Natural killer cell (primary cell): ENCODE measurements at places on chromosomes 7 and 10. TPM values are rescaled to one million over a fixed set of nuclear protein-coding genes. Genes with fewer than 3 reads are reported as not detected.

DNA sequence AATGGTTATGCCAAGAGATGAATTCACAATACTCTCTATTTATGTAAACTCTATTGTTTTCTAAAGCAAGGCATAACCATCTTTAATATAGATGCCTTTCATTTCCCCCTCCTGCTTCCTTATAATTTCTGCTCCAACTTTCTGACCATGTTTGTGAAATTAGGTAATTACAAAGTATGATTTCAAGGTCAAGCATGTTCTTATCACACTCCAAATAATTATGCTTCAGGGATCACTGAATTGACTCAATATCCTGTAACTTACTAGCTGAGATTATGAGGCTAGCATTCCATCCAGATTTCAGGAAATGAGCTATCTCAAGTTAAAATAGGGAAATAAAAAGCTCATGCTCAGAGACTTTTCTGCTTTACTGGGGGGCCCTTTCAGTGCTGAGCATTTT lies 655.9 kb upstream of the IGFBP3 start:
- no peak overlapping the region for H3K27ac ChIP-seq
- DNase-seq: no peak
- H3K4me3 ChIP-seq: no peak overlapping the region
- no peaks in the 10 kb centered on the region for H3K4me1 ChIP-seq
- no peaks in the 10 kb centered on the region for H3K36me3 ChIP-seq

DNA sequence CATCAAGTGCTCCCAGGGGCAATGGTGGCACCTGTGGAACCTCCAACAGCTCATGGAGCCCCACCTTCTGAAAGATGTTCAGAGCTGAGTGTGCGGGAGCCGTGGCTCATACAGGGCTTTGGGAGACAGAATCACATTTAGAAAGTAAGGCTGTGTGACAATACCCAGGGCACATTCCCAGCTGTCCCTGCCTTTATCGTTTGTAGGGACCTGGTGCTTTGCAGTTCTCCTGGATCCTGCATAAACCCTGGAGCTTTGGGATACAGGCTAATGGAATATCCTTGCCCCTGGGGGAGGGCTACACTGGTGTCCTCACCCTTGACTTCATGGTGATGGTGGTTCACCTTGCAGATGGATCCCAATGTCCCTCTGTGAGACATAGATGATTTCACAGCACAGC lies 134.8 kb upstream of the LAMB4 start:
- no peak overlapping the region for H3K4me3 ChIP-seq
- no peak overlapping the region for H3K27ac ChIP-seq
- H3K27me3 ChIP-seq: no peaks in the 10 kb centered on the region
- DNase-seq: no peak

DNA sequence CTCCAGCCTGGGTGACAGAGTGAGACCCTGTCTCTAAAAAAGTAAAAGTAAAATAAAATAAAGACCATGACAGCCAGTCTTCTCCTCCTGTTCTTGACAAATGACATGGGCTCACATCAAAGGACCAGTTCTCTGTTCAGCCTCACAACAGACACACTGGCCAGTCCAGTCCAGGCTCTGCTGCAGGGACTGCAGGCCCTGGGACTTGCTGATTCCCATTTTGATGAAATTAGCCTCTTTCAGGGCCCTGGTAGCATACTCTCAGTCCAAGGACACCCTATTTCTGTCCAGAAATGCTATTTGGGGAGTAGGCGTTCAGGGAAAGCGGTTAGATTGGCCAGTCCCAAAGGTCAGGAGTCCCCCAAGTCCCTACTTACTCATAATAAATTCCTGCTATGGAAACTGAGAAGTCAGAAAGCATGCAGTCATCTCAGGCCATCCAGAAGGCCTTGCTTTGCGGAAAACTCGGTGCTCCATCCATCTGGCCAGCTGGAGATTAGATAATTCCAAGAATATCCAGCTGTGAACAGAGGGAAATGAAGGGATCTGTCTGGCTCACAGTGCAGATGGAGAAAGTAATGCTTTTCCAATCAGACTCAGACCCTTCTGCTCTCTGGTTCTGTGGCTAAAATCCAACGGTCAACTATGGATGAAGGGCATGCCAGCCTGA lies 74.4 kb downstream of the RAB11FIP2 start:
- H3K4me3 ChIP-seq: no peak overlapping the region
- H3K36me3 ChIP-seq: no peaks in the 10 kb centered on the region
- H3K4me1 ChIP-seq: no peaks in the 10 kb centered on the region
- DNase-seq: no peak
- H3K27me3 ChIP-seq: peaks cover 2% of the 10 kb centered on the region
- no peak overlapping the region for H3K27ac ChIP-seq

Gene SLC29A4
- 0.40 TPM for total RNA-seq

Gene CBX3
- total RNA-seq: 109 TPM

Gene AKR1B15
- not detected for total RNA-seq

GRCh38 chr7:164882-165660 lies 27.3 kb upstream of the FAM20C start:
- H3K4me3 ChIP-seq: no peak overlapping the region
- no peaks in the 10 kb centered on the region for H3K36me3 ChIP-seq
- no peak for DNase-seq
- H3K27me3 ChIP-seq: no peaks in the 10 kb centered on the region
